NCI-H460 (cell line): ENCODE measurements at places on chromosomes 16 and 17. TPM values are rescaled to one million over a fixed set of nuclear protein-coding genes. Genes with fewer than 3 reads are reported as not detected.

The COX11 gene
- 74.2 and 97.8 TPM in 2 replicates for total RNA-seq

The STXBP4 gene
- 9.7 and 17.5 TPM in 2 replicates for total RNA-seq

DNA sequence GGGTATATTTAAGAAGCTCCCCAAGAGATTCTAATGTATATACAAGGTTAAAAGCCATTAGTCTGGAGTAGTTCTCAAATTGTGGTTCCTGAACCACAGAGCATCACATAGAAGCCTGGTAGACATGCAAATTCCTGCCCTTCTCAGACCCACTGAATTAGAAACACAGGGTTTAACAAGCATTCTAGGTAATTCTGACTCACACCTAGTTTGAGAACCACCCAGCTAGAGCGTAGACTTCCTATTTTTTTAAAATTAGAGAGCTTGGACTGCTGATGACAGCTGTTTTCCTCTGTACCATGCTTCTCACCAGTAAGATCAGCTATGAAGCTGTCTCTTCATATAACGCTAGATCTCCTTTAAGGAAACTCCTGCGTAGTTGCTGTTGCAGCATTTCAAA is 50.6 kb downstream of the HS3ST3B1 start:
- DNase-seq: no peak

GRCh38 chr17:57954397-57955182 is 622 bp downstream of the CUEDC1 start:
- peak; percentile 74 for DNase-seq

- DNase-seq: peak; percentile 69
Measured at GRCh38 chr17:81923302-81924260, 4.0 kb downstream of the MAFG start.
